Mesendoderm (in vitro differentiated cells): ENCODE measurements at places on chromosomes 1 and 21.

GRCh38 chr1:110321045-110321444 lies 18.1 kb upstream of the RBM15 start:
- no peak overlapping the region for H3K4me3 ChIP-seq
- H3K4me1 ChIP-seq: no peaks in the 10 kb centered on the region
- H3K36me3 ChIP-seq: no peaks in the 10 kb centered on the region
- no peak for DNase-seq
- no peak overlapping the region for H3K27ac ChIP-seq

DNA sequence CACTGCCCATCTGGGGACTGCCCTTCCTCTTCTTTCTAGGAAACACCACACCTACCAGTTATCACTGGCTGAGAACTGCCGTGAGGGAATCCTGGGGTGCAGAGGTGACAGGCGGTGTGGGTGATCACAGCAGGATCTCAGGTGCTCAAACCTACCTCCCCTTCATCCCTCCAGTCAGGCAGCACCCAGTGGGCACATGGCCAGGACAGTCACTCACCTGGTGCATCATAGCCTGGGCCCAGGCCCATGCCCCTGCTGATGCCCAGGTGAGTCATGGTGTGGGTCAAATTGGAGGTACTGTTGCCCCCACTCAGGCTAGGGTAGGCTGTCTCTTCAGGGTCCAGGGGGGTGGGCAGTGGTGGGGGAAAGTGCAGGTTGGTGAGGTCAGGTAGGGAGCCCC lies 5.3 kb upstream of the DENND4B start:
- no peak overlapping the region for H3K27ac ChIP-seq
- peaks cover 3% of the 10 kb centered on the region for H3K4me1 ChIP-seq
- no peak overlapping the region for H3K4me3 ChIP-seq

DNA sequence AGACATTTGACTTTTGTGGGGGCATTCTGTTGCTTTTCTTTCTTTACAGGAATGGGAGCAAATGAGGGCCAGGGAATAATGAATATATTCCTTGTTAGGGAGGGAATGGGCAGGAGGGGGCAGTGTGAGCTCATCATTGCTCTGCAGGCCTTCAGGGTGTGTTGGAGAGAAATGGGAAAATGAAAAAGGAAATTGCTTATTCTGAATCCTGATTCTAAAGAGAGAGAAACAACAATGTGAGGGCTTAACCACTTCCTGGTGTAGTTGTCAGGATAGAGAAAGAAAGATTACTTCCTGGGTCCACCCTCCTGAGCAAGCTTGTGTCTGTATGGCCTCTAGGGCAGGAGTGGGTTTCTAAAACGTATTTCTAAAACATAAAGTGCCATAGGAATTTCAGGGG lies 28.3 kb downstream of the VANGL2 start:
- DNase-seq: peak; percentile 74
- no peak overlapping the region for H3K4me3 ChIP-seq
- H3K27me3 ChIP-seq: no peaks in the 10 kb centered on the region
- H3K4me1 ChIP-seq: no peaks in the 10 kb centered on the region

DNA sequence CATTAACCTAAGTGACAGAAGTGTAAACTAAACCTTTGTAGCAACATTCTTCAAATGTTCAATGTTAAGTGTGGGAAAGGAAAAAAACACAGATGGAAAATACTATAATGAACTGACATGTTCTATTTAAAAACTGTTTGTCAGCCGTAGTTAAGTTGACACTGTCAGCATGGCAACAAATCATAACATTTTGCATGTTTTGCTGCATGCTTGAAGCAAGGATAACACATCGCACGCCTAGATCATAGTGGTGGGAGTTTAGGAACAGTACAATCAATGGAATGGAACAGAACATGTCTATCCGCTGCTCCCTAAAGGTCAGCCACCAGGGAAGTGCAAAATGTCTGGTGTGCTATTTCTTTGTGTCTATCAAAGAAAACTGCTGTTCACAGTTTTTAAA lies 62.5 kb upstream of the ESRRG start:
- no peaks in the 10 kb centered on the region for H3K27me3 ChIP-seq
- H3K27ac ChIP-seq: no peak overlapping the region
- DNase-seq: no peak
- H3K4me1 ChIP-seq: no peaks in the 10 kb centered on the region
- no peaks in the 10 kb centered on the region for H3K36me3 ChIP-seq
- H3K4me3 ChIP-seq: no peak overlapping the region

DNA sequence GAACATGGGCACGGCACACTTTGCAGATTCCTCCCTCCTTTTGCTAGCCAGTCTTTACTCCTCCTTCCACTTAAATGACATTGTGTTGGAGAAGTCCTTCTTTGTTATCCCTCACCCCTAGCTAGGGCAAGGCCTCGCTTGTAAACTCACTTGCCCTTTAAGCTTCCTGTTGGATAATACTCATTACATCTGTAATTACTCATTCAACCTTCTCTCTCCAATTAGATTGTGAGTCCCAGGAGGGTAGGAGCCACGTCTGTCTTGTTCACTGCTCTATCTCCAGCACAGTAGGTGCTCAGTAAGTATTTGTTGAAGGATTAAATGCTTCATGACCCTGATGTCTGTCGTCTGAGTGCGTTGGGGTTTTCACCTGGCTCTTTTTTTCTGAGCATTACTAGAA lies 98.7 kb upstream of the USP24 start:
- no peak overlapping the region for H3K4me3 ChIP-seq
- no peaks in the 10 kb centered on the region for H3K4me1 ChIP-seq
- no peaks in the 10 kb centered on the region for H3K36me3 ChIP-seq
- H3K27me3 ChIP-seq: no peaks in the 10 kb centered on the region

DNA sequence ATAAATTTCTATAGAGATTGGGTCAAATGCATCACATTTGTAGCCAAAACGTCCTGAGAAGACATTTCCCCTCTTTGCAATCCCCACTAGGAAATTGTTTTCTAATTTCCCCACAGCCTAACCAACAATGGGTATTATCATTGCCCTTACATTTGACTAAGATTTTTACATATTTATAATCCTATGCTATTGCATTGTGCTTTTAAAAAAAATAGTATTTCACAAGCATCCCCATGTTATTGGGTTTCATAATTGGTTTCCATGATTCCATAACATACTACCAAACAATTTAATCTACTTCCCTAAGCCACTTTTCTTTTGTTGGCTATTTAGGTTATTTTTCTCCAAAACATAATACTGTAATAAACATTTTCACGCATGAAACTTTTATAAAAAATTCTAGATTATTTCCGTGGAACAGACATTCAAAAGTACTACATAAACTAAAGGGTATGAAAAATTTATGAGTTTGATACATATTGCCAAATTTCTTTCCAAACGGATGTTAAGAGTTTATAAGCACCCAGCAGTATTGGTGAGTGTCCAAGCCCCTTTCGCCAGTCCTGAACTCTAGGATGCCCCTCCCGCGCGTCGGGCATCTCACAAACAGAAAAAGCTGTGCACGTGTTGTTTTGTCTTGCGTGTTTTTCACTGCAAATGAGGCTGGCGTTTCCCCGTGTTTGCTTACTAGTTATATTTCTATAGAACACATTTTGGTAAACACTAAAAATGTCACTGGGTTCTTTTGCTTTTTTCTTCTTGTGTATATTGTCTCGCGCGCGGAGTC lies 2.0 kb upstream of the LHX4 start:
- no peaks in the 10 kb centered on the region for H3K36me3 ChIP-seq
- H3K27me3 ChIP-seq: peaks cover 32% of the 10 kb centered on the region
- no peak for DNase-seq
- H3K27ac ChIP-seq: no peak overlapping the region
- H3K4me3 ChIP-seq: no peak overlapping the region
- no peaks in the 10 kb centered on the region for H3K4me1 ChIP-seq

- H3K4me1 ChIP-seq: peaks cover 5% of the 10 kb centered on the region
- no peaks in the 10 kb centered on the region for H3K36me3 ChIP-seq
- DNase-seq: peak; percentile 59
- H3K4me3 ChIP-seq: no peak overlapping the region
These were observed 41.1 kb downstream of the IL6R start for GRCh38 chr1:154446292-154446691.

GRCh38 chr21:42135386-42136052 lies 64.4 kb downstream of the UMODL1 start:
- DNase-seq: no peak
- no peaks in the 10 kb centered on the region for H3K36me3 ChIP-seq
- H3K27ac ChIP-seq: no peak overlapping the region

DNA sequence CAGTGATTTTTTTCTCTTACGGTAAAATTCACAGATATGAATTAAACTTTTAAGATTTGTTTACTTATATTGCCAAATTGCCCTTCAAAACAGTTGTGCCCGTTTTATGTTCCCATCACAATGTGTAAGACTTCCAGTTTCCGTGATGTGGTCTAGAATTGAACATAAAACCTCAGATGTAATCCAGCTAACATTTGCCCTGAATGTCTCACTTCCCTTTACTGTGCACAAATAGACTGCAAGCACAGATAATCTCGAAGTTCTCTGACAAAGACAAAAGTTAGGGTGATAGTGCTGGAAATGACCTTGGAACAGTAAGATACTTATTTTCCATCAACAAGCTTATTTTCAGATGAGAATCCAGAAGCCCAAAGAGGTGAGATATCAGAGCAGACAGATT lies 177.5 kb downstream of the ZZZ3 start:
- no peak for DNase-seq
- no peaks in the 10 kb centered on the region for H3K4me1 ChIP-seq
- no peak overlapping the region for H3K4me3 ChIP-seq
- no peaks in the 10 kb centered on the region for H3K36me3 ChIP-seq
- no peak overlapping the region for H3K27ac ChIP-seq

DNA sequence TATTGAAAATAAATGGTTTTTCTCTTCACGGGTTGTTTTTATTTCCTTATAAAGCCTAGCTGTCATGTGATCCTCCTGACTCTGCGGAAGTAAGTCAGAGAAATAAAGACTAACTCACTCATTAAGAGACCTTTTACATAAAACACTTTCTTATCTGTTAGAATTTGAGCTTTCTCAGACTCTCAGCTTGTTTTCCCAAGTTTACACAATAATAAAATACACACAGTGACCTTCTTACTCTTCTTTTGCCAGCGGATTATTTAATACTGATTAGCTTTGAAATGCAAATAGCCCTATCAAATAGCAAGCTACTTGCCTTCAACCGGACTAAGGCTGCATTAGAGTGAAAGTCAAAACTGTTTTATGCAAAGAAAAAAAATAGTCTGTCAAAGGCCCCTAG lies 45.5 kb upstream of the CXADR start:
- H3K27ac ChIP-seq: no peak overlapping the region
- no peaks in the 10 kb centered on the region for H3K36me3 ChIP-seq
- H3K4me1 ChIP-seq: no peaks in the 10 kb centered on the region
- no peaks in the 10 kb centered on the region for H3K27me3 ChIP-seq
- no peak overlapping the region for H3K4me3 ChIP-seq
- peak; percentile 15 for DNase-seq
